Glutamatergic neuron (in vitro differentiated cells): ENCODE measurements at places on chromosomes 6 and 20. TPM values are rescaled to one million over a fixed set of nuclear protein-coding genes. Genes with fewer than 3 reads are reported as not detected.

DNA sequence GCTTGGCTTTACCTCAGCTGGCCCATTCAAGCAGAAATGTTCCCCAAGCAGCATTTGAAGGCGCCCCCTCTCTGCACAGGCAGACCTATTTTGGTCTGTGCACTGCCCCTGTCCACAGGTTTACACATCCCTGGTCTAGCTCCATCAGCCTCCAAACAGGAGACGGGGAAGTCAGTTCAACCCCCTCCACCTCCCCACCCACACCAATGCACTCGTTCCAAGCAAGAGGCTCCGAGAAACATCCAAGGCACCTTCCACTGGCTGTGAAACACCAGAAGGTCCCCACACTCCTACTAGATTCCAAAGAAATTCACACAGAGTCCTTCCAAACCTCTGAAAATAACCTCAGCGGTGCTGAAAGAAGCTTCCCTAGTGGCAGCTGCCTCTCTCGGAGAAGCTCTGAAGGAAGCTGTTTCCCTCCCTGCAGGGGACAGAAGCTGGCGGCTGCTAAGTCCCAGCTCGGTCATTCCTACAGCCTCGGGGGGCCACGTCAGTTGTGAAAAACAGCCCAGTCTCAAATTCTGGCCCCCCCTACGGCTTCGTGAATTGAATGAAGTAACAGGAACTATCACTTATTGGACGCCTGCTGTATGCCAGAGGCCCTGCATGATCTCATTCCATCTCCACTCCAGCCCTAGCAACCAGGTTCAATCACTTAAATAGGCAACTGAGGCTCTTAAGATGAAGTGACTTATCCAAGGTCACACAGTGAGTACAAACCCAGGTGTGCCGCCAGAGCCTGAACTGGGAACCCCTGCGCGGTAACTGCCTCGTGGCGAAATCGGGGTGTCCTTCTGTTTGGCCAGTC, 815 bp downstream of the SPATA2 start:
- peaks cover 15% of the 10 kb centered on the region for H3K4me1 ChIP-seq
- H3K4me3 ChIP-seq, result peak overlapping the region; percentile 86
- H3K27ac ChIP-seq, result peak overlapping the region; percentile 43
- peaks cover 2% of the 10 kb centered on the region for H3K27me3 ChIP-seq
- H3K36me3 ChIP-seq, result no peaks in the 10 kb centered on the region

GRCh38 chr6:105080279-105080678, 99.5 kb downstream of the POPDC3 start:
- H3K27me3 ChIP-seq, result no peaks in the 10 kb centered on the region
- H3K4me1 ChIP-seq, result peaks cover 8% of the 10 kb centered on the region
- no peak overlapping the region for H3K4me3 ChIP-seq
- no peak overlapping the region for H3K27ac ChIP-seq
- no peaks in the 10 kb centered on the region for H3K36me3 ChIP-seq
- no peak for DNase-seq

GRCh38 chr20:1174787-1175186, 10.0 kb downstream of the TMEM74B start:
- no peak for DNase-seq
- peaks cover 11% of the 10 kb centered on the region for H3K27me3 ChIP-seq
- H3K4me1 ChIP-seq, result no peaks in the 10 kb centered on the region
- H3K4me3 ChIP-seq, result no peak overlapping the region

DNA sequence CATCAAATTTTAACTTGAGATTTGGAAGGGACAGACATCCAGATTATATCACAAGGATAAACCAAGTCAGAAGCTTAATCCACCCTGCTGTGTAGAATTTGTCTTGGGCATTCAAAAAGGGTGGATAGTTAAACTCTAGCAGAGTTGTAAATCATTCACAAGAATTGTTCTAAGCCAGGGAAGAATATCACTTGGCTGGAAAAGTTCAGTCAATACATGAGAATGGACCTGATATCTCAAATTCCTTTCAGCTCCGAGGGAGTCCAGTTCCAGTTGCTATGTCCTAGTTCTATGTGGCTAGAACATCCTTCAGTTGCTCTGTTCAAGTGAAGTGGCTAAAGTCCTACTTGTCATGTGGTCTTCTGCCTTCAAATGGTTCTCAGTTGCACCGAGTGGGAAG, 351.8 kb upstream of the JARID2 start:
- peaks cover 2% of the 10 kb centered on the region for H3K27me3 ChIP-seq
- H3K27ac ChIP-seq, result no peak overlapping the region
- DNase-seq, result no peak
- no peak overlapping the region for H3K4me3 ChIP-seq

DNA sequence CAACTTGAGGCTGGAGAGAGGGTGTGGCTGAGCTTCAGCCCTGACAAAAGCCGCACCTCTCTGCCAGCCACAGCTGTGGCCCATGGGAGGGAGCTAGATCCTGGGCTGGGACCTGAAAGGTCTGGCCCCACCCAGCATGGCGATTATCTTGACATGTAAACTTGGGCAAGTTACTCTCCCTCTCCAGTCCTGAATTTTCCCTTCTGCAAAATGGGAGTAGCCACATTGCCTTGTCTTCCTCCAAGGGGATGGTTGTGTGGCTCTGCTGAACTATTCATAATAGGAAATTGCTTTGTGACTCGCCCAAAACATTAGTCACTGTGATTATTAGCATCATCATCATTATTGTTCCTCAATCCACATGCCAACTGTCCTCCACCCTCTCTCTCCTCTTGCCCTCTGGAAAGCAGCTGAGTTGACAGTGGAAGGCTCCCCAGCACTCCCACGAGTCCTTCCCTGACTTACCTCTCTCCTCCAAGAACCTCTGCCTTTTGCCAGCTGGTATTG, 23.0 kb upstream of the RBPJL start:
- no peak overlapping the region for H3K4me3 ChIP-seq
- H3K27me3 ChIP-seq, result no peaks in the 10 kb centered on the region
- no peaks in the 10 kb centered on the region for H3K36me3 ChIP-seq
- no peak for DNase-seq
- H3K4me1 ChIP-seq, result no peaks in the 10 kb centered on the region

GRCh38 chr20:53623134-53623453, 29.5 kb upstream of the ZNF217 start:
- peak overlapping the region; percentile 85 for H3K27ac ChIP-seq
- no peaks in the 10 kb centered on the region for H3K27me3 ChIP-seq
- no peaks in the 10 kb centered on the region for H3K36me3 ChIP-seq
- peaks cover 19% of the 10 kb centered on the region for H3K4me1 ChIP-seq
- no peak for DNase-seq
- peak overlapping the region; percentile 74 for H3K4me3 ChIP-seq

DNA sequence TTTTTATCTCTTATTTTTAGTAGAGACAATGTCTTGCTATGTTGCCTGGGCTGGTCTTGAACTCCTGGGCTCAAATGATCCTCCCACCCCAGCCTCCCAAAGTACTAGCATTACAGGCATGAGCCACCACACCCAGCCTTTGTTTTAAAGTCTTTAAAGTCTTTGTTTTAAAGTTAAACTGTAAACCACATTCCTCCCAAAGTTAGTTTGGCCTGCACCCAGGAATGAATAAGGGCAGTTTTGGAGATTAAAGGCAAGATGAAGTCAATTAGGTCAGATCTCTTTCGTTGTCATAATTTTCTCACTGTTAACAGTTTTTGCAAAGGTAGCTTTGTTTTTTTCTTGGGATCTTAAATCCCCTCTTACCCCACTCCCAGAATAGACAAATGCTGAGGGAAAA, 63.8 kb downstream of the UBR2 start:
- H3K4me1 ChIP-seq, result no peaks in the 10 kb centered on the region
- no peaks in the 10 kb centered on the region for H3K27me3 ChIP-seq
- H3K27ac ChIP-seq, result no peak overlapping the region
- H3K4me3 ChIP-seq, result no peak overlapping the region
- no peaks in the 10 kb centered on the region for H3K36me3 ChIP-seq
- no peak for DNase-seq

DNA sequence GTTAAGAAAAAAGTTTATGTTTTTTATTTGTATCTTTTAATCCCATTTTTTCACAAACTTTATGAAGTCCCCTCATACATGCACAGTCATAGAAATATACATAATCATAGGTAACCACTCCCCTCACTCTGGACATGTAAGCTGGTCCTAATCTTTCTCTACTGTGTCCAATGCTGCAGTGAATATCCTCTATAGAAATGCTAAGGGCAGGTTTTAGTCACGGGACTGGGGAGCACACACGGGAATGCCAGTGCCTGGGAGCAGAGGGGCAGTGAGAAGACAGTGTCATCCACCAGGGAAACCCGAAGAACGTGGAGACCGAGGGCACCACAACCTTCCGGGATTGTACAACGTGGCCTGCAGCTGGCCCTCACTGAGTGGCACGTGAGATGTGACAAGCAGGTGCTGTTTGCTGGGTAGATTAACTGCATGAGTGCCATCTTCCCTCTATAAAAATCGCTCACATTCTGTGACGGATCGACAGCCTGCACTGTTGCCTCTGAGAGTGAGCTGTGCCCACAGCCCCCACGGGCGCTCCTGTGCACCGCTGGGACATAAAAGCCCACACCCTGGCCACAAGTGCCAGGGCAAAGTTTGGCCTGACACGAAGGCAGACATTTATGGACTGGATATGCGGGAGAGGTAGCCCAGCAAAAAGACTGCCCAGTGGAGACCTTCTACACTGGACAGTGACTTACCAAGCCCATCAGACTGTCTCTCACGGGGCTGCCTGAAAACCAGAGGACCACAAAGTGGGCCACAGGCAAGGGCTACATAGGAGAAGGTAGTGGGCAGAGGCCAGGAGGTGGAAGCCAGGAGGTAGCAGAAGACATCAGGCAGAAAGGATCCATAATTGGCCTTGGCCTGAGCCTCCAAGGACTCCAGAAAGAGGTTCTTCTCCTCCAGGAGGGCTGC, 63.2 kb downstream of the FGD2 start:
- no peak for DNase-seq
- H3K4me1 ChIP-seq, result peaks cover 3% of the 10 kb centered on the region
- H3K4me3 ChIP-seq, result no peak overlapping the region

DNA sequence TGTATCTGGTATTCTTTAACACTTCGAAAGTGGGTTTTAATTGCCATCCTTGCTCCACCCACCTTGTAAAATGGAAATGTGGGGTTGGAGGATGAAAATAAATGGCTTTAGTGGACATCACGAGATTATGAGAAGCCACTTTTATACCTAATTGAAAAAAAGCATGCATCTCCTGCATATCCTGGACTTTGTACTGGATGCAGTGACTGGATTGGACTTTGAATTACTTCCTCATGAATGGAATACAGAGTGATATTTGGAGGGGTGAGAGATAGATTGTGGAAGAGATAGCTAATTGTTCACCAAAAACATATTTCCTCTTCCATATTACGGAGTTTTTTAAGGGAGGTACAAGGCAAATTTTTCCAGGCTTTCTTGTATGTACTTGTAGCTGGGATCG, 813.0 kb downstream of the TENT5A start:
- DNase-seq, result no peak
- H3K27me3 ChIP-seq, result peaks cover 4% of the 10 kb centered on the region
- H3K4me3 ChIP-seq, result no peak overlapping the region

DNA sequence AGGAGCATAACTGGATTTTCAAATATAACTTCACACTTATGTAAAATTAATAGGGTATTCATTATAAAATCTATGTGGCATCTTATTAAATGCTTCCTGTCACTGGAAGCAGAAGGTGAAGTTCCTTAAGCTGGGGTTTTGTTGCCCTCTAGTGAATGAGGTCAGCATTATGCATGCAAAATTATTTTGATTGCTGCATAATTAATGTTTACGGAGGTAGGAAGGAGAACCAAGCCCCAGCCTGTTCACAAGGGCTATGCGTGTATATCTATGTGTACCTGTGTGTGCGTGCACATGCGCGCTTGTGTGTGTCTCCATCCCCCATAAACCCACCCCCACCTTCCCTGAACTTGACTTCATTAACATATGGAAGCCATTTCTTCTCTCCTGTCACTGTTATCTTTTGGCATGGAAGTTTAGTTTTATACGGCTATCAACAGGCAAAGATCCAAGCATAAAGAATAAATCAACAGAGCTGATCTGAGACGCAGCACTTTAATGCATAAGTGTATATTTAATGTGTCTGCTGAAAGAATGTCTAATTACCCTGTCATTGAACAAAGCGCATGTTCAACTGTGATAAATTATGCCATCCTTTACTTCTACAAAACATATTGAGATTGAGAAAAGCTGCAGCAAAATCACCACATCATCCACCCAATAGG, 90.2 kb upstream of the CDH4 start:
- H3K36me3 ChIP-seq, result no peaks in the 10 kb centered on the region
- H3K27me3 ChIP-seq, result no peaks in the 10 kb centered on the region
- no peak overlapping the region for H3K4me3 ChIP-seq
- H3K4me1 ChIP-seq, result peaks cover 2% of the 10 kb centered on the region
- H3K27ac ChIP-seq, result no peak overlapping the region
- DNase-seq, result no peak

DNA sequence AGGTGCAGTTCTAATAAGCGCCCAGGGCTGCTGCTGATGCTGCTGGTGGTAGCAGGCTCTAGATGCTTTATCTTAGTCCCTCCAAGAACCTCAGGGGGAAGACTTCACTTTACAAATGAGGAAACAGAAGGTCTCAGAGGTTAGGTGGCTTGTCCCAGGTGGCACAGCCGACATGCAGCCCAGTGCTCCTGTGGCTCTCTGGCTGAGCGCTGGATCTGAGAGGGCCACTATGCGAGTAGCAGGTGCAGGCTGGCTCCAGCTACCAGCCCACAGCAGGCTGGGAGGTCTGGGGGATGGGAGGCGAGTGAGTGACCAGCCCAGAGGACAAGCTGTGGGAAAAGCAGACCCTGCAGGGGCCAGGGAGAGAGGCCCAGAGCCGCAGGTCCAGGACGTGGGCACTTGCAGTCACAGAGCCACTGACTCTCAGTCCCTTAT, 90.9 kb downstream of the PRND start:
- no peak overlapping the region for H3K27ac ChIP-seq
- peaks cover 7% of the 10 kb centered on the region for H3K27me3 ChIP-seq
- DNase-seq, result peak; percentile 33
- H3K4me3 ChIP-seq, result no peak overlapping the region
- H3K36me3 ChIP-seq, result peaks cover 5% of the 10 kb centered on the region

DNA sequence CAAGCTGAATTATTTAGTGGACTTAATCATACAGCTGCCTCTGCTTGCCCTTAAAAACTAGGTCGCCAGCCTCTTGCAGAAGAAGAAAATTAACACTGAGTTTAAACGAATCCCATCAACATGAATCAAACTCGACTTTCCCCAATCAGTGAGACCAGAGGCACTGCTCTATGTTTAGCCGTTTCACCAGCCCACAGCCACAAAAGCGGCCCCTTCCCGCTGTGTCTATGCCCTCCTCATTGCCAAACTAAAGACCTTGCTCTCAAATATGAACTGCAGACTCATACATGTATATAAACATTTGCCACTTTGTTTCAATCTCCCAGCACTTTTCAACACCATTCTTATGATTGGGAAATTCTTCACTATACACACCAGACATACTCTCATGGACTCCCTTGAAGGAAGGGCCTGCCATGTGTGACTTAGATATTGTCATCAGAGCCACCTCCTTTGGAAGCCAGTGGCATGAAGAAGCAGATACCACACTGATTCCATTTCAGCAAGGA, 105.8 kb upstream of the ADGRF1 start:
- H3K4me1 ChIP-seq, result peaks cover 2% of the 10 kb centered on the region
- DNase-seq, result no peak
- no peaks in the 10 kb centered on the region for H3K36me3 ChIP-seq
- no peaks in the 10 kb centered on the region for H3K27me3 ChIP-seq
- H3K27ac ChIP-seq, result no peak overlapping the region

The PTK7 gene
- total RNA-seq, result 166 TPM

The PROKR2 gene
- total RNA-seq, result 0.86 TPM
